ENCODE measurements at places on chromosomes 2 and 18.

DNA sequence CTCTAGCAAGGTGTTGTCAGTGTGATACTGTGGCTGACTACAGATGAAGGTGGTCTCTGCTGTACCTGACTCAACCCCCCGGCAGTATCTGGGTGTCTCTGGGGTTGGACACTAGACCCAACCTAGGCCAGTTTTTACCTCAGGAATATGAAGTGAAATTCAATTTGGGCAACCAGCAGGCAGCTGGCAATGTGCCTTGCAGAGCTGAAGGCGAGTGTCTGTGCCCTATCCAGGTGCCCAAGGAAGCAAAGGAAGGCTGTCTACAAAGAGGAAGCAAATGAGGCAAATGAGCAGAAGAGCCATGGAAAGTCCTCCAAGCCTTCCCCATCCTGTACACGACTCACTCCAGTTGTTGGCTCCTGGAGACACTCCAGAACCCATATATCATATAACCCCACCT lies 264.6 kb upstream of the AGAP1 start:
- no peaks in the 10 kb centered on the region for H3K36me3 ChIP-seq
- H3K4me3 ChIP-seq = no peak overlapping the region
- no peak for DNase-seq
- peaks cover 4% of the 10 kb centered on the region for H3K4me1 ChIP-seq
- H3K27ac ChIP-seq = no peak overlapping the region
- peaks cover 3% of the 10 kb centered on the region for H3K27me3 ChIP-seq

DNA sequence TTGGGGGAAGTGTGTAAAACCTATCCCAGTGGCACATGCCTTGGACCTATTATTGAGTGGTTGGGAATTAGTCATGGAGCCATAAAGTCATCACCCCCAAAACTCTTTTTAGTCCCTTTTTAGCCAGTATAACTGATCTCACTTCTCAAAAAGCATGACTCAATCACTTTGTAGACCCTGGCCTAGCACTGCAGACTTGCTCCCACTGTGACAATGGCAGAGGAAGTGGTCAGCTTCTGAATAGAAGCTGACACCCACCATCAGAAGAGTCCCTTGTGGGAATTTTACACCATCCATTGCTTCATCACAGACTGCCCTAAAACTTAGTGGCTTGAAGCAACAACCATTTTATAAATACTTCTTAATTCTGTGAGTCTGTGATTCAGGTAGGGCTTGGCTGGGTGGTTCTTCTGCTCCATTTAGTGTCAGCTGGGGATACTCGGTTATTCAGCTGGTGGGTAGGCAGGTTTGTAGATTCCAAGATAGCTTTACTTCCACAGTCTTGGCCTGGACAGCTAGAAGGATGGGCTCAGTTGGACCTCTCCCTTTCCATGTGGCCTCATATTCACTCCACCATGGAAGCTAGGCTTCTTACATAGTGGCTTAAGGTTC lies 10.8 kb upstream of the ITGA6 start:
- DNase-seq = no peak
- no peaks in the 10 kb centered on the region for H3K4me1 ChIP-seq
- H3K4me3 ChIP-seq = no peak overlapping the region
- H3K36me3 ChIP-seq = no peaks in the 10 kb centered on the region
- H3K27ac ChIP-seq = no peak overlapping the region
- H3K27me3 ChIP-seq = no peaks in the 10 kb centered on the region

DNA sequence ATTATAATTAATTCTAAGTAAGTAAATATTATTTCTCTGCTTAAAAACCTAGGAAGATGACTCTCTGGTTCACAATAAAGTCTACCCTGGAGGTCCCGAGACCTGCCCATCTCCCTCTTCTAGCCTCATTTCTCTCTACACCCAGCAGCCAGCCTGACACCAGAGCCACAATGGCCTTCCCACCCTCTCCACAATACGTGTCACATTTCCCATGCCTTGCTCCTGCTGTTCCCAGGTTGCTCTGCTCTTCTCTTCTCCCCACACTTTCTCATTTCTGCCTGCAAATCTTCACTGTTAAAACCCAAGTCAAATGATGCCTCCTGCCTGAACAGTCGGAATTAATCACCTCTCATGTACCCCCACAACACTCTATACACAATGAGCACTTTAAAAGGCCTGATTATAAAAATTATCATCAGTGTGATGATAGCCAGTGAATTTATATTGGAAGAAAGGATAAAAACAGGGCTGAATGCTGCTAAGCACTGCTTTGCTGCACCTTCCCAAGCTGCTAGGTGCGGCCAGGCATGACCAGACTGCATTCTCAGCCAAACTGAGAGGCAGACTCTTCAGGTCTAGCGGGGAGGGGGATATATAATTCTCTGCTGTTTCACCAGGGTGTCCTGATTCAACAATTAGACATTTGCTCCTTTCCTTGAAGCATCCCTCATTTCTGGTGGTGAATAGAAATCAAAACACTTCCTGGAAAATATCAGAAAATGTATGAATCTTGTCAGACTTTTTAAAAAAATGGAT lies 160.6 kb downstream of the DTNA start:
- H3K4me3 ChIP-seq = no peak overlapping the region
- no peak for DNase-seq
- no peaks in the 10 kb centered on the region for H3K27me3 ChIP-seq
- H3K36me3 ChIP-seq = no peaks in the 10 kb centered on the region

DNA sequence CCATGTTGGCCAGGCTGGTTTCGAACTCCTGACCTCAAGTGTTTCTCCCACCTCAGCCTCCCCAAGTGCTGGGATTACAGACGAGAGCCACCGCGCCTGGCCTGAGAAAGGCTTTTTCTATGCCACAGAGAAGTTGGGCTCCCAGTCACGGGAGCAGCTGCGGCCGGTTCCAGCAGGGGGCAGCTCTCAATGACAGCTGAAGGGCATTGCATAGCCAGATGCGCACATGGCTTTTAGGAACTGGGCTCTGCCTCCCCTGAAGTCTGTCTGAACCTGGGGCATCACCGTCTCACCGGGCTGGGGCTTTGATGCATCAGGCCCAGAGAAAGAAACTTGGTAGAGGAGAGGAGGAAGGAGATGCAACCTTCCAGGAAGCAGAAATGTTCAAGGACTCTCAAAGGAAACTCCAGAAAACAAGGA lies 84.2 kb upstream of the LAPTM4A start:
- no peaks in the 10 kb centered on the region for H3K27me3 ChIP-seq
- peak; percentile 69 for DNase-seq
- H3K4me3 ChIP-seq = no peak overlapping the region

DNA sequence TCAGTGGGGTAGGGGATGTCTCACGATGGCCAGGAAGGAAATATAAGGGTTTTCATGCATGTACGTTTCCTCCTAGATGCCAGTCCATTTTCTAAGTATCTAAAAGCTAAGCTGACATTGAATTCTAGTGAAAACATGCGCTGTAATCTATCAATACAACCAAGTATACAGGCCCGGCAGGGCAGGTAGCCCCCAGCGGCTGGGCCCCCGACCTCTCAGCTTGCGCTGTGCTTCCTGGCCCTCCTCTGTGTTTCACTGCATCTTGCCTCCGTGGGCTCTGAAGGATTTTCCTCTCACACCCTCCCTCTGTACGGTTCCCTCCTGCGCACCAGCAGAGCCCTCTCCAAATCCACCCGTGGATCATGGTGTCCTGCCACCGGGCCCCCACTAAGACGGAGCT lies 524.8 kb downstream of the ZNF516 start:
- no peak overlapping the region for H3K27ac ChIP-seq
- no peaks in the 10 kb centered on the region for H3K4me1 ChIP-seq
- H3K36me3 ChIP-seq = no peaks in the 10 kb centered on the region
- no peaks in the 10 kb centered on the region for H3K27me3 ChIP-seq

DNA sequence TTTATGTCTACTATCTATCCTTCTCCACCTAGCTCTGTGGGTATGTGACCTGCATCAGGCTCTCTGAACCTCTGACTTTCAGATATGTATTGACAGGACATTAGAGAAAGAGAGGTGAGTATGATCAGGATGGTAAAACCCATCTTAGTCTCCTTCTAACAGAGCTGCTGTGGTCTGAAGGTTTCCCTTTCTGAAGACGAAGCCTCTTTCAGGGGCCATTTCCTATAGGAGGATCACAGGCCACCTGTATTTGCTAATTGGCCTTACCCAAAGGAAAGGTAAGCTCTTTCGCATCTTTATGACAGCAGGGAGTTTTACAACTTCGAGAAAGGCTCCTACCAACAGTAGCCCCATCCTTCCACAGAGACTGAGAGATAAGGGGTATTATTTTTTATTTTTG lies 442.9 kb downstream of the KCNJ3 start:
- H3K36me3 ChIP-seq = no peaks in the 10 kb centered on the region
- H3K27ac ChIP-seq = no peak overlapping the region
- no peak for DNase-seq
- H3K27me3 ChIP-seq = no peaks in the 10 kb centered on the region

GRCh38 chr2:43105586-43106558 lies 120.5 kb downstream of the ZFP36L2 start:
- no peak for DNase-seq
- H3K36me3 ChIP-seq = no peaks in the 10 kb centered on the region
- no peak overlapping the region for H3K27ac ChIP-seq
- H3K4me1 ChIP-seq = peaks cover 9% of the 10 kb centered on the region
- H3K27me3 ChIP-seq = peaks cover 8% of the 10 kb centered on the region

GRCh38 chr2:147294825-147295392 lies 549.9 kb upstream of the ACVR2A start:
- no peak for DNase-seq
- H3K4me1 ChIP-seq = no peaks in the 10 kb centered on the region
- H3K36me3 ChIP-seq = no peaks in the 10 kb centered on the region
- H3K4me3 ChIP-seq = no peak overlapping the region
- no peak overlapping the region for H3K27ac ChIP-seq

DNA sequence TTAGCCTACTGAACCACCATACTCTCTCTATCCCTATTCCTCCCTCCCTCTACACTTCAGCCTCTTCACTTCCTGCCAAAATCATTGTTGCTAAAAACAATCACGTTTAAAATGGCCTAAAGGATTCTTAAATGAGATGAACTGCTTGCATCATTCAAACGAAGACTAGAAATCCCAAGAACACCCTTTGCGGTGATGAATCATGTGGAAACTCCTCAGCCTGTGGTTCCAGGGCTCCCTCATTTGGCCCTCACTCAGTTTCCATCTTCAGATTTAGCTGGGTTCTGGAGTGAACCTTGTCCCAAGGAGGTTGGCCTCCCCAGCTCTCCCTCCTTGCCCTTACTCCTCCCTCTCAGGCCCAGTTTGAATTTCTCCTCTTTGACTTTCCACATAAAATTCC lies 125.6 kb upstream of the CDC42EP3 start:
- no peak overlapping the region for H3K27ac ChIP-seq
- DNase-seq = no peak
- H3K36me3 ChIP-seq = no peaks in the 10 kb centered on the region
- H3K4me1 ChIP-seq = peaks cover 14% of the 10 kb centered on the region

GRCh38 chr2:33238111-33238510 lies 238.3 kb upstream of the RASGRP3 start:
- peaks cover 12% of the 10 kb centered on the region for H3K4me1 ChIP-seq
- no peak for DNase-seq
- H3K4me3 ChIP-seq = peak overlapping the region; percentile 18
- H3K36me3 ChIP-seq = peaks cover 32% of the 10 kb centered on the region

- peaks cover 27% of the 10 kb centered on the region for H3K4me1 ChIP-seq
- peak; percentile 48 for DNase-seq
- peak overlapping the region; percentile 91 for H3K4me3 ChIP-seq
- peak overlapping the region; percentile 86 for H3K27ac ChIP-seq
Observed at GRCh38 chr2:118223992-118224894, 136.0 kb downstream of the INSIG2 start.

GRCh38 chr2:102082571-102083392 lies 59.8 kb upstream of the IL1R1 start:
- H3K27ac ChIP-seq = no peak overlapping the region
- no peak overlapping the region for H3K4me3 ChIP-seq
- H3K4me1 ChIP-seq = peaks cover 8% of the 10 kb centered on the region
- no peaks in the 10 kb centered on the region for H3K27me3 ChIP-seq
- no peaks in the 10 kb centered on the region for H3K36me3 ChIP-seq

GRCh38 chr2:207530160-207531031 lies 634 bp downstream of the CREB1 start:
- peaks cover 54% of the 10 kb centered on the region for H3K4me1 ChIP-seq
- peaks cover 19% of the 10 kb centered on the region for H3K36me3 ChIP-seq
- H3K27ac ChIP-seq = peak overlapping the region; percentile 99
- peak overlapping the region; percentile 100 for H3K4me3 ChIP-seq
- peaks cover 17% of the 10 kb centered on the region for H3K27me3 ChIP-seq

DNA sequence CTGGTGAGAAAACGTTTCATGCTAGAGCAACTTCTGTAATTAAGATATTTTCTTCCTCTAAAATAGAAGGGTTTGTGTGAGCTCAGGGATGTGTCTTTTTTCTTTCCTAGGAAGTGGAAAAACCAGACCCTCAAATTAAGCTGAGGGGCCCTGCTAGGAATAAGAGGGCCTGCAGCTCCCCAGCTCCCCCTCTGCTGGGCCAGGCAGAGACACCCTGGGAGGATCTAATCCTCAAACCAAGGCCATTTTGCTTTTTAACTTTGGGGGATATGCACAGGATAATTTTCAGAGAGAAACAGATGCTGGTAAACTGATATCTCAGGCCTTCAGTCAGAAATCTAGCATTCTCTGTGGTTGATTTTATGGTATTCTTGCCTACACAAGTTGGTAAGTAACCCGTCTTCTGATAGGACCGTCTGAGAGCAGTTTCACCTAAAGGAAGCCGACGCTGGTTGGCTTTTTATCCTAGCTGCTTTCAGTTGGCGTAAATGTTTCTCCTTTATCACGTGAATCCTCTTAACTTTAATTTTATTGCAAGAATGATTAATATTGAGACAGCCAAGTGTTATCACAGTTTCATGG lies 34.8 kb downstream of the SNTG2 start:
- H3K4me1 ChIP-seq = peaks cover 11% of the 10 kb centered on the region

DNA sequence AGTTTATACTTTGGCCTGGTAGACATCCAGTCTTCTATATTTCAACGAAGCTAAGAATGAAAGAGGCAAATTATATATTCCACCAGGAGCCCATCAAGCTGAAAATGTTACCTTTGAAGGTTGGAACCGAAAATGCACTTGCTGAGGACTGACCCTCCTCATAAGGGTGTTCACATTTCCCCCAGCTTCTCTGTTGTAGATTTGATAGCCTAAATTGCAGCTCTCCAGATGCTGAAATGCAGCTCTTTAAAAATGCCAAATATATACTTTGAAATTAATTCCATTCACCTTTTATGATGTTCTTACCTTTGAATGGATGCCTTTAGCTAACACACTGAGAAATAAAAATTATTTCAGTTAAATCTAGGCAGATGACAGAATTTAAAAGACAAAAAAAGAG lies 1.8 kb upstream of the FIGN start:
- peaks cover 6% of the 10 kb centered on the region for H3K27me3 ChIP-seq
- H3K36me3 ChIP-seq = no peaks in the 10 kb centered on the region
- peak overlapping the region; percentile 91 for H3K4me3 ChIP-seq
- no peak for DNase-seq
- H3K4me1 ChIP-seq = peaks cover 15% of the 10 kb centered on the region
- no peak overlapping the region for H3K27ac ChIP-seq

GRCh38 chr2:126932529-126932928 lies 33.8 kb downstream of the TEX51 start:
- DNase-seq = no peak
- H3K27ac ChIP-seq = no peak overlapping the region
- H3K27me3 ChIP-seq = peaks cover 3% of the 10 kb centered on the region
- no peaks in the 10 kb centered on the region for H3K36me3 ChIP-seq

- peaks cover 6% of the 10 kb centered on the region for H3K27me3 ChIP-seq
- H3K4me3 ChIP-seq = no peak overlapping the region
- DNase-seq = no peak
- H3K36me3 ChIP-seq = peaks cover 15% of the 10 kb centered on the region
- H3K4me1 ChIP-seq = peaks cover 11% of the 10 kb centered on the region
- peak overlapping the region; percentile 32 for H3K27ac ChIP-seq
Observed at GRCh38 chr2:218645126-218645525, 14.3 kb downstream of the ZNF142 start.

GRCh38 chr2:26744953-26745352 lies 19.1 kb upstream of the SLC35F6 start:
- no peaks in the 10 kb centered on the region for H3K36me3 ChIP-seq
- DNase-seq = no peak
- no peak overlapping the region for H3K4me3 ChIP-seq
- H3K4me1 ChIP-seq = peaks cover 2% of the 10 kb centered on the region
- peaks cover 9% of the 10 kb centered on the region for H3K27me3 ChIP-seq
